ENCODE measurements at places on chromosomes 5 and 9.

- no peak for DNase-seq
Measured at GRCh38 chr5:169732841-169733240, 95.8 kb downstream of the DOCK2 start.

- no peak for DNase-seq
Measured at GRCh38 chr9:136886610-136887597, 588 bp downstream of the TRAF2 start.

DNA sequence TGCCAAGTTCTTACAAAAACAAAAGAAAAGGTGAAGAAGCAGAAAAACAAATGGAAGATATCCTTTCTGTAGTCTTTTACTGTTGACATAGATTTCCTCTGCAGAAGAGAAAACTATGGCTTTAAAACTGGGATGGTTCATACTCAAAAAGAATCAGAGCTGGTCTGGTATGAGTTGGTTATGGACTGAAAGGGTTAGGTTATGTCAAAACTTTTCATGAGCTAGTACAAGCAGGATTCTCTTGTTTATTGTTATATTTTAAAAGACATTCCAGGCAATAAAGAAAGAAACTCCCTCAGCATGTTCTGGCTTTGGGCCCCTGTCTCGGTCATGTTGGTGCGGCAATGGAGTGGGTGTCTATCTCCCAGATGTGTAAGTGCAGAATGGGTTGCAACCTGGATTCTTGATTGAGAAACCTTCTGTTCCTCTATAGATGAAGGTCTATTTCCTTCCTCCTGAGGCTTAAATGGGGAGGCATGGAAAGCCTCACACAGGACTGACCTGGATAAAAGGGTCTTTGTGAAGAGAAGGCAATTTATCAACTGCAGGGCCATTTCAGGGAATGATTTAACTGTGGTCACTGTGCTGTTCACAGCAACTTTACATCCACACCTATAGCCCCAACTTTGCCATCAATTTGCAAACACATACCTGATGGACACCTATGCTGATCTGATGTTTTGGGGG, 209.6 kb upstream of the TNC start:
- no peak for DNase-seq

DNA sequence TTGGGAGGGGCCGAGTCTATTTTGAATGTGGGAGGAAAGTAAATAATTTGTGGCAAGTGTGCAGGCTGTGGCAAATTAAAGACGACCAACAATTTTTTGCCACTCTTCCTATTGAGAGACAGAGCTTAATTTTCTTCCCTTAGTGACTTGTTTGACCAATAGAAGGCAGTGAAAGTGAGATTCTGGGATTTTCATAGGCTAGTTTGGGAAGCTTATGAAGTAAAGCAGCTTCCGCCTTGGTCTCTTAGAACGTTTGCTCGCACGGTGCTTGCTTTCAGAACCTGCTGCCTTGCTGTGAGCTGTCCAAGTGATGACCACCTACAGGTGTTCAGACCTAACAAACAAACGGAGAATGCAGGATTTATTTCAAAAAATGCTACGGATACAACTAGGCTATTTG, 6.7 kb upstream of the OR1N2 start:
- DNase-seq: no peak

- DNase-seq: no peak
Measured at GRCh38 chr9:92189782-92190535, 74.7 kb upstream of the SPTLC1 start.

DNA sequence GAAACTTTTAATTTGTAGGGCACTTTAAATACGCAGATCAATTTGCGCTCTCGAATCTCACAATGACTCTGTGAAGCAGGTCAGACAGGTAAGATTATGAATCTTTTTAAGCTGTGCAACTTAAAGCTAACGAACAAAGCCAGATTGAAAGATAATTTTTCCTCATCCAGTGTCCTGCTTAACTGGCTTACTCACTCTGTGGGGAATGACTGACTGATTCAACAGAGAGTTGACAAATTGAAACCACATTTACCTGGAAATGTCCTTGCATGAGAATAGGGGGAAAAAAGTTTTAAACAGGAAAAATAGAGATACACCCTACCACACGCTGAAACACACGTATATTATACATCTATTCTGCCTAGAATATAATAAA, 187.9 kb downstream of the MAN2A1 start:
- DNase-seq: no peak

GRCh38 chr9:131853434-131853833, 113.6 kb upstream of the RAPGEF1 start:
- no peak for DNase-seq

DNA sequence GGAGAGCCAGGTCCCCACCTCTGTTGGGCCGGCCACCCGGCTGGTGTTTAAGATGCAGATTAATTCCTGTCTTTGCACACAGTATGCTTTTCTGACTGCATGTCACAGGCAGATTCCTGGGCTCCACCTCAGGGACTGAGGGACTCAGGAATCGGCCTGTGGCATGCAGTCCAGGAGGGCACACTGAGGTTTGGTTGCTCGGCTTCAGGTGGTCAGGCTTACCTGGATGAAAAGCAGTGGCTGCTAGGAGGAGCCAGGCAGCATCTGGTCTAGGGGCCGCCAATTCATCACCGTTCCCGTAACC, 1.1 kb downstream of the WDR5 start:
- DNase-seq: no peak

GRCh38 chr5:33300209-33300742, 140.5 kb upstream of the TARS1 start:
- DNase-seq: no peak

DNA sequence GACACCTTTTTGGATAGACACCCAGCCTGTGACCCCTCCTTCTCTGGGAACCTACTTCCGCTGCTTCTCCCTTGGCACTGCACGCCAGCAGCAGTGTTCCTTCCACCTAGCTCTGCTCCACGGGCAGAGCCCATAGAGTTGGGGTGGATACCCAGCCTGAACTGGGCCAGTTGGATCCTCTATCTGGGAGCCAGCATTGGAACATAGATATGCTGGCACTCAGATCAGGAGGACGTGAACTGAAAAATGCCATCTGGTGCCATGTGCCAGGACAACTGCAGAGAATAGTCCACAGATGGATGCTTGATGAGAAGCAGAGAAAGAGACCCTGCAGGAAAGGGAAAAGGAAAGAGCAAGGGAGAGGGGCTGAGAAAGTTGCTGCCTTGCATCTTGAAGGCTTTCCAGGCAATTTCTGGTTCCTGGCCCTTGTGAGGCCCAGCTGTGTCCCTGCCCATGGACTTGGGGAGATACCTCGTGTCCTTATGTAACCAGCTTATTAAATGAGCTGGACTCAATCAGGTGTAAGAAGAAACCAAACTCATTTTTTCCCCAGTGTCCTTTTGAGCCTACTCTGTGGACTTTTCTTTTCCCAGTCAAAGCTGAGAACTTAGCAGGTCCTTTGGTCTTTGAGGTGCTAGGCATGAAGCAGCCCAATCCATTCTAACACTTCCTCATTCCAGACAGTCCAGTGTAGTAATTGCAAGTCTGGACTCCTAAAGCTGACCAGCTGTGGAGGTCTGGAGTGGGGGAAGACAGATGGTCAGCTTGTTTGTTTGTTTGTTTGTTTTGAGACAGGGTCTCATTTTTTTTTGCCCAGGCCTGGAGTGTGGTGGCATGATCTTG, 39.1 kb downstream of the ANGPTL2 start:
- DNase-seq: no peak

DNA sequence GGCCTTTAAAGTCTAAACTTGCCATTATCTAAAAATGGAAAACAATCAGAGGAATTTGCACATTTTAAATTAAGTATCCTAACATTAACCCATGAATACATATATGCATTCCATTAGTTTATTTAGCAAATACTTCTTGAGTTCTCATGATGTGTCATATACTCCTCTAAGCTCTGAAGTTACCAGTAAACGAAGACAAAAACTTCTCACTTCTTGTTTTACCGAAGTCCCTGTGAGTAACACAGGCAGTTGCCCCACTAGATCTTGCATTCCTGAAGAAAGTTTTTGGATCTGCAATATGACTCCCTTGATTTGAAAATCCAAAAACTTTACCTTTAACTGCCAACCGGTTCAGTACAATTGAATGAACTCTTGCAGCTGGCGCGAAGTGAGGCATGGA, 439.0 kb upstream of the MPDZ start:
- DNase-seq: no peak

- no peak for DNase-seq
Measured at GRCh38 chr9:98867429-98868168, 60.1 kb downstream of the GALNT12 start.

DNA sequence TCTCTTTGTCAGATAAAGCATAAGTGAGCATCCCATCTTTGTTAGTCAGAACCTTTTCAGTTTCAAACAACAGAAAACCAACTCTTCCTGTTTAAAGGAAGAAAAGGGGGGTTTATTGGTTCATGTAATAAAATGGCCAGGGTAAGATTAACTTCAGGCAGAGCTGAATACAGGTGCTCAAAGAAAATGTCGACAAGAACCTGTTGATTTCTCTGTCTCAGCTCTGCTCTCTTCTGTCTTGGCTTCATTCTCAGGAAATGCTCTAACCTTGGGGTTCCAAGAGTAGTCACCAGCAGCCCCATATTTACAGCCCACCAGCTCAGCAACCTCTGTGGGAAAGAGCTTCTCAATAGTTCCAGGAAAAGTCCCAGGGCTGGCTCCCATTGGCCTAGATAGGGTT, 25.2 kb downstream of the KCNIP1 start:
- DNase-seq: no peak

DNA sequence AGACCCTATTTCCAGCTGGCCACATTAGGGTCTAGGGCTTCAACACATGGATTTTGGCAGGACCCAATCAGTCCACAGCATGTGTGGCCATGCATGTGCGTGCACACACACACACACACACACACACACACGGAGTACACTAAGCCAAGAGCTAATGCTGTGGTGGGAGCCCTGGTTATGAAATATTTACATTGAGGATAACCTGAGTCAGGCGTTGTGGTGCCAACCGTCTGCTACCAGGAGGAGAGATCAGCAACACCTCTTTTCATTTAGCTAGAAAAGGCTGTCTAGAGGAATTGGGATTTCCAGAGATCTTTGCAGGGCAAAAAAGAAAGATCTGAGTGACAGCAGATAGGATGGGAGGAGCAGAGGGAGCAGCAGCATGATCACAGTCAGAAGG, 141.5 kb downstream of the TRPM3 start:
- DNase-seq: no peak

DNA sequence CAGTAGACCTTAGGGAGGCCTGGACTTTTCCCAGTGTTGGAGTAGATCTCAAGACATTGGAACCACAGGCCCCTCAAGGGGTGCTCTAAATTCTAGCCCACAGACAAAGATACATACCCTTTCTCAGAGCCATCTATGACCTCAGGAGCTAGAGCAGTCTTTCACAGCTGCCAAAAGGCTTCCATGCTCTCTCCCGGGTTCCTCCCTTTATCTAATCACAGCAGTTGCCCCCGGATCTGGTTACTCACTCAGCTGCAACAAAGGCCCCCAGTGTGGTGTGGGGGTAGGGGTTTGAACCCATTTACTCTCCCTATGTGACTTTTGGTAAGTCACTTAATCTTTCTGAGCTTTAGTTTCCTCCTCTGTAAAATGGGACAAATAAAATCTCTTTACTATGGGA, 27.0 kb downstream of the POU4F3 start:
- no peak for DNase-seq

GRCh38 chr5:15499528-15500324, at the start of gene FBXL7:
FBXL7 (plus strand) TSS chr5:15500180.
- DNase-seq: no peak

DNA sequence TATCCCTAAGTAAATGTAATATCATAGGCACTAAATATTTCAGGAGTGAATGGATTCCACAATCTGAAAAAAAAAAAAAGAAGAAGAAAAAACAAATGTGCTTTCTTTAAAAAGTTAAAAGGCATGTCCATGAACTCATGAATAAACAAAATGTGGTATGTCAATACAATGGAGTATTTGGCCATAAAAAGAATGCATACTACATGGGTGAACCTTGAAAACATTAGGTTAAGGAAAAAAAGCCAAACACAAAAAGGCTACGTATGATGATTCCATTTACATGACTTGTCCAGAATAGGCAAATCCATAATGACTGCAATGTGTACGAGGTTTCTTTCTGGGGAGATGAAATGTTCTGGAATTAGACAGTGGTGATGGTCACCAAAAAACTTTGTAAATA, 45.3 kb downstream of the FNIP1 start:
- DNase-seq: no peak

DNA sequence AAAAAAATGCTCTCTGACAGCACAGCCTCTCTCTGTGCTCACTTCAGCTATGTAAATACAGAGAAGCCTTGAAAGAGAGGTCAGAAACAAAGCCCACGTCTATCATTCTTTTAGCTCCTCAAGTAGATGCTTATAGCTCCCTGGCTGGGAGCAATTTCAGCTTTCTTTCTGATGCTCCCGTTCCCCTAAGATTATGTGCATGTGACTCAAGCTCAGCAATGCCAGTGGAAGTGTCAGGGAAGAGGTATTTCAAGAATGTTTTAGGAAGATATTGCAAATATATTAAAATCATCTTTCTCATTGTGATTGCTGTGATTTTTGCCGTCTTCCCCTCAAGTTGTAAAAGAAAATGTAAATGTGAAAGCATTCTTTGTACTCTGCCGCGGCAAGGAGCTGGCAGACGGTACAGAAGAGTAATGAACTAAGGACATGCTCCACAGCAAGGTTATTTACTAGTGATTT, 1353.7 kb upstream of the ACO1 start:
- DNase-seq: no peak

- no peak for DNase-seq
Measured at GRCh38 chr9:126519660-126520420, 93.9 kb upstream of the LMX1B start.

DNA sequence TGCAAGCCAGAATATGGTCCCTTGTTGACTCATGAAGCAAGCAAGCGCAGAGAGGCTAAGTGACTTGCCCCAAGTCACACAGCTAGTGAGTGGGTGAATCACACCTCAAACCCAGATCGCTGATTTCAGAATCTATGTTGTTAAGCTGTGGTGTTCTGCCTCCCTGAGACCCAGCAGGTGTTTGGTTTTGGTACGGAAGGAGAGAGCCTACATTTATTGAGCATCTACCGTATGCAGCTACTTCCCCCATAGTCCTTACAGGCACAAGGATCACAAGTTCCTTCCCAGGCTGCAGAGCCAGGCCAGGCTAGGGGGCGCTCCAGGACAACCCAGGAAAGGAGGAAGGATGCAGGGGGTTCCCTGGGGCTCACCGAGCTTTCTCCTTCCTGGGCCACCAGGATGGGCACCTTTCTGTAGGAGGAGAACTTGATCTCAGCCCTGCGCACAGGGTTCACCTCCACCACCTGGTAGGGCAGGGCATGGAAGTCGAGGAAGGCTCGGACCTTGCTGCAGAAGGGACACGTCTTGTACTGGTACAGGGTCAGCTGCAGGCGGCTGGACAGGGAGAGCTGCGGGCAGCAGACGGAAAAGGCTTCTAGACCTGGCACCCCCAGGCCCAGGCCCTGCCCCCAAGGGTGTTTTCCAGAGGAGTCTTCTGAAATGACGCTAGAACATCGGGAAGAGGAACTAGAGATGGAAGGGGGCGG, 2.5 kb downstream of the PTGES2 start:
- DNase-seq: peak; percentile 13

All from NCI-H1092 treated with DMSO at 0.1 percent for 48 hours (cell line).